ENCODE measurements at places on chromosomes 6 and 20. TPM values are rescaled to one million over a fixed set of nuclear protein-coding genes. Genes with fewer than 3 reads are reported as not detected.

GRCh38 chr6:20681243-20681684, 147.0 kb downstream of the CDKAL1 start:
- DNase-seq, result no peak

GRCh38 chr20:58597249-58597891, 53.7 kb upstream of the STX16 start:
- DNase-seq, result no peak

- no peak for DNase-seq
Measured at GRCh38 chr6:106825156-106825555, 149.4 kb downstream of the CD24 start.

DNA sequence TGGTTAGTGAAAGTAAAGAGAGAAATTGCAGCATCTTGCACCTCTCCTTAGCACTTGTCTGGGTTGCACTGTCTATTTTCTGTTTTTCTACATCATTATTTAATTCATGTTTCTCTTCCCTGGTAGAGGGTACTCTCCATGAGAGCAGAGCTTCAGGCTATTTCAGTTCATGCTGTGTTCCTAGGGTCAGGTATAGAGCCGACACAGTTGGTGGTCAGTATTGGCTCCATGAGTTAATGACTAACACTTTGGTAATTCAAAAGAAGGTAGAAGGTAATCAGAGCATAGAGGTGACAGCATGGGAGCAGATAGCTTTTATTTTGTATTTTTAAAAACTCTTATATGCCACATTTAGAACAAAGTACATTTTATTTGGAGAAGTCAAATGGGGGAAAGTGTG, 42.7 kb downstream of the RIMS1 start:
- DNase-seq, result no peak

DNA sequence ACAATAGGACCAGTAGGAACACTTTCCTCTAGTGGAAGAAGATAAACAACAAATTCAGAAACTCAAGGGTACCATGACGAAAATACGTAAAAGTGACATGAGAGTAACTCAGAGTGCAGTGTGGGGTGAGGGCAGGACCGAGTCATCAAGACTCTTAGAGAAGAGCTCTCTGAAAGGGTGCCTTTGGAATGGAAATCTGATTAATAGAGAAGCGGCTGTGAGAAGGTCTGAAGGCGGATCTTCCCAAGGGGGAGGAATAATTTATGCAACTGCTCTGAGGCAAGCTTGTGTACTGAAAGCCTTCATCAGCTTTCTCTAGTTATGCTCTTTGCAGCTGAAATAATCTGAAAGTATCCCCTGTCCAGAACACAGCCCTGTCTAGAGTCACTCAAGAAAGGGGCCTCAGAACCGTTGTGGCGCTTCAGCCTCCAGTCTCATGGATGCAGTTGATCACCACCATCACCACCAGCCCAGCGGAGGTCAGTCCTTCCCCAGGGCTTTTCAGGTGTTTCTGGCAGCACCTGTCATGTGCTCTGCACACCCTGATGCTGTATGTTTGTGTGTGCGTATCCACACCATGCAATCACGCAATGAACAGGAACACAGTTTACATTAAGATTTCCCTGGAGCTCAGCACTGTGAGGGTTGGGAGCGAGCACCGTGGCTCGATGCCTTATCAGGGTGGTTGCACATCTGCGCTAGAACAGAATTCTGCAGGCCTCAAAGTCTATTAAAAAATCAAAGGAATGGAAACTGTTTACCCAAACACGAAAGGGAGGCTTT, 396.5 kb downstream of the SMOC2 start:
- no peak for DNase-seq

DNA sequence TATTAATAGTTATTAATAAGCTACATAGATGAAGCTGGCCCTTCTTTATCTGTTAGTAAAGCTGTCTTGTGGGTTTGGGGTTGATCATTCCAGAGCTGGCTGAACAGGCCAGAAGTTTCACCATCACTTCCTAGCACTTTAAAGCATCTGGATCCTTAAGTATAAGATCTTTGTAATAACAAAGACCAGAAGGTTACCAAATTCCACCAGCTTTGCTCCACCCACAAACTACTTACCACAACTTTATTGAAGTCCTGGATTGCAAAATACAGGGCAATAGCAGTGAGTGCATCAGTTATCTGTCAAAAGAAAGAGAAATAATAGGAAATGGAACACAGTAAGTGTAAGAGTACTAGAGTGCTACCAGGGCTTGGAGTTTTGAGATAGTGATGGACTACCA, 33.0 kb downstream of the PIGU start:
- DNase-seq, result no peak

DNA sequence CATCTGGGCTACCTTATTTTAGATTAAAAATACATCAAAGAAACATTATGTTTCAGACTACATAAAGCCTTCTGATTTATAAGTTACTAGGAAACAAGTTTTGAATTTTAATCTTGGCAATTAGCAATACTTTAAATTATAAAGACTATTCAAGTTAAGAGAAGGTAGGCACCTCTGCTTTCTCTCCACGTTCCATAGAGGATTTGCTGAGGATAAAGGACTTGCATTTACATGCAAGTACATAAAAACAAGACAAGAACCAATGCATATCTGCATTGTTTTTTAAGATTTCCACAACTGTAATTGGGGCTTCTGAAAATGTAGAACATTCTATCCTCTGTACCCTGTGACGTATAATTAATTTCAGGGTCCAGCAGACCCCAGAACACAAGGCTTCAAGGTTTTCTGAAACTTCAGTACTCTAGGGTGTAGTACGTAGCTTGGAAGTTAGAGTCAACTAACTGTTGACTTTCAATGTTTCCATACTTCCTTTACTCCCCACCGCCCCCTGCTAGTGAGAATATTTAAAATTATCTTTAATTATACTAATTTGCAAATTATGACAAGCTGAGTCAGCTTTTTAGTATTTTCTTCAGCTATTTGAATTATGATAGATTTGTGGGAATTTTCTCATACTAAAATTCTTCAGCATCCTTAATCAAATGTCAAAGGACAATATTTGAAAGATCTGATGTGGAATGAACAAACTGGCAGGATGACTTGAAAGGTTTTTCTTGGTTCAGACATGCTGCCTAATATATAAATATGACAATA, 82.8 kb downstream of the PKIB start:
- DNase-seq, result no peak

DNA sequence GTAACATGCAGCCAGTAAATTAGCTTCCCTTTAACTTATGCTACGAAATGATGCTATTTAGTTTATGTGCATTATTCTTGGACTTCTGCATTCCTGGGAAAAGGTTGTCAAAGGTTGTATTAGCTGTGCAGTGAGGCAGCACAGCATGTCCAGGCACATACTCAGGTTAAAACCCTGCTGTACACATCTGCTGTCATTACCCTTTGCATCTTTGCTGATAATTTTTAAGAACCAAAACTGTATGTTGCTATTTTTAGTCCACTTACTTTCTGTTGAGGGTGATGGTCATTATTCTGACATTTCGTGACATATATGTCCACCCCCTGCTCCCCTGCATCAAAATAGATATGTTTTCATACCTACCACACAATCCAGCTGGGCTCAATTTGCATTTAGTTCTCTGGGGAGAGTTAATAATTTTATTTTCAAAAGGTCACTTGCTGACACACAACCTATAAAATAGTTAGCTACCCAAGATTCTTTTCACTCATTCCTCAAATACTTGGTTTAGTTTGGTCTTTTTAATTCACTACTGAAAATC, 142.5 kb upstream of the SPACA1 start:
- peak; percentile 18 for DNase-seq

- DNase-seq, result no peak
Measured at GRCh38 chr20:10864076-10864672, 190.4 kb upstream of the JAG1 start.

The GSTA4 gene
- total RNA-seq, result 46.8 TPM

The APCDD1L gene
- not detected for total RNA-seq

The FAXC gene
- total RNA-seq, result 20.5 TPM

All from SJSA1 (cell line).